ENCODE measurements at places on chromosomes 5 and 9.
A peak's percentile ranks its signal among the peaks of the same experiment; 100 is the strongest.

- DNase-seq, result no peak
These were observed 115.9 kb downstream of the CDC42SE2 start for GRCh38 chr5:131379723-131380122.

GRCh38 chr9:129410226-129410625, 210.7 kb downstream of the C9orf50 start:
- DNase-seq, result no peak

DNA sequence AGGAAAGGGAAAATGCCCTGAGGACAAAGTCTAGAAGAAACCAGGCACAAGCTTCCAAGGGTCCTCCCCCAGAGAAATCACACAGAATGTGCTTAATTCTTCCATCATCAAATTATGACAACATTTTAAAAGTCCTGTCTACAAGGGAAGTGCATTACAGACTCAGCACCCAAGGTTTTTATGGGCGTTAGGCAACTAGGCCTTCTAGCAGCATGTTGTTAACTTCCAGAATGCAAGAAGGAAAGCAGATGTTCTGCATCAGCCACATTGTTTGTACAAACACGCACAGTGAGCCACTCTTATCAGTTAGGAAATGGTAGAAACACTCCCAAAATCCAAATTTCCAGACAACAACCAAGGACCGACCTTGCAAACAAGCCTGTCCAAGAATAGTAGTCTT, 26.5 kb downstream of the SMC5 start:
- DNase-seq, result no peak

GRCh38 chr9:37410969-37411785, 11.3 kb upstream of the GRHPR start:
- no peak for DNase-seq

GRCh38 chr5:102629827-102630605, 125.1 kb upstream of the PAM start:
- DNase-seq, result no peak

DNA sequence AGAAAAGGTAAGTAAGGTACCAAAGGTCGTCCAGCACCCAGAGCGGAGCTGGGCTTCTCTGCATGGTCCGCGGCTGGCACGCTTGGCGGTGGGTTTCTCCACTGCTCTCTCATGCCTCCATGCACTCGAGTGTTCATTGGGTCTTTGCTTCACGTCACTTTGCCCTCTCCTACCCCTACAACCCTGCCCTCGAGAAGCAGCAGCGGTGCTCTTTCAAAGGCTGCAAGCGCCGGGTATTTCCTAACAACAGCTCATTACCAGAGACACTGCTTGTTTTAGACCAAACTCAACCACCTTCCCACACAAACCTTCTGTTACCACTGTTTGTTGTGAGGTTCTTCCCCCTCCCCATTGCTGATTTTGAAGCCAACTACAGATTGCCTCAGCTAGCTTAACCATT, 21.5 kb upstream of the ZBTB34 start:
- DNase-seq, result no peak

- no peak for DNase-seq
These were observed 212.5 kb downstream of the MEF2C start for GRCh38 chr5:88670461-88670860.

GRCh38 chr5:178083922-178084321, 29.4 kb upstream of the N4BP3 start:
- no peak for DNase-seq

DNA sequence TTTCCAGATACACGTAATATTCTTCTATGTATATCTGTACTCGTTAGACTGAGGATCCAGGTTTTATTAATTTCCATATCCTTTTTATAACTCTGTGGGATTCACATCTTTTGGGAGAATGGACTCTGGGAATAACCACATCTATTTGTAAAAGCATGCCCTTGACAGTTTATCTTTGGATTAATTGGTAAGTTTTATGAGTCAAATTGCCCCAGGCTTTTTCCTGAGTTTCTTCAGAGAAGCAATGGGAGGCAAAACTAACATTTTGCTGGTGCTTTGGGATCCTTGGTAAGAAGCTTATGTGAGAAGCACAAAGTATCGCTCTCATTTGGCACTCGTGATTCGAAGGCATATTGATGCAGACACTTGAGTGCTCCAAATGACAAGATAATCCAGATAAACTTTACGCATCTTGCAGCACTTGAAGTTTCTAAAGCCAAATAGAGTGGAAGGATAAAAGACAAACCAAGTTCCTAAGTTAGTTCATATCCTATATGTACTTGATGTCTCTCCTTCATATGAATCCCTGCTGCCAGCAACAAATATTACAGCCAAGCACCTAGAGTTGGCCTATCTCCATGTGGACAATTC, 324.7 kb downstream of the TLE4 start:
- DNase-seq, result no peak

DNA sequence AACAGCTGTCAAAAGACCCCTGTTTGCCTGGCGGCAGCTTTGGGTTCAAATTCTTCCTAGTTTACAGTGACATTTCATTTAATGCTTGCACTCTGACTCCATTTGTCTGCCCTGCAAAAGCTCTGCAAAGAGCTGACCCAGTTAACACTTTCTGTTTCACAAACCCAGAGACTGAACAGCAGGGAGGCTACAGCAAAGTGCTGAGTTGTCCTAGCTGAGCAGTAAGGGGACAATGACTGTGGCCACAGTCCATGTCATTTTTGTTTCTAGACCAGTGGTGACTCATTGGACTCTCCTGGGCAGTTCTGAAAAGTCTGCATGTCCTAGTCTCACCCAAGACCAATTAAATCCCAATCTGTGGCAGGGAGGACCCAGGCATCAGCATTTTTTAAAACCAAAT, 994.8 kb upstream of the WWC1 start:
- no peak for DNase-seq

GRCh38 chr5:157398305-157398704, 61.7 kb upstream of the NIPAL4 start:
- DNase-seq, result no peak

DNA sequence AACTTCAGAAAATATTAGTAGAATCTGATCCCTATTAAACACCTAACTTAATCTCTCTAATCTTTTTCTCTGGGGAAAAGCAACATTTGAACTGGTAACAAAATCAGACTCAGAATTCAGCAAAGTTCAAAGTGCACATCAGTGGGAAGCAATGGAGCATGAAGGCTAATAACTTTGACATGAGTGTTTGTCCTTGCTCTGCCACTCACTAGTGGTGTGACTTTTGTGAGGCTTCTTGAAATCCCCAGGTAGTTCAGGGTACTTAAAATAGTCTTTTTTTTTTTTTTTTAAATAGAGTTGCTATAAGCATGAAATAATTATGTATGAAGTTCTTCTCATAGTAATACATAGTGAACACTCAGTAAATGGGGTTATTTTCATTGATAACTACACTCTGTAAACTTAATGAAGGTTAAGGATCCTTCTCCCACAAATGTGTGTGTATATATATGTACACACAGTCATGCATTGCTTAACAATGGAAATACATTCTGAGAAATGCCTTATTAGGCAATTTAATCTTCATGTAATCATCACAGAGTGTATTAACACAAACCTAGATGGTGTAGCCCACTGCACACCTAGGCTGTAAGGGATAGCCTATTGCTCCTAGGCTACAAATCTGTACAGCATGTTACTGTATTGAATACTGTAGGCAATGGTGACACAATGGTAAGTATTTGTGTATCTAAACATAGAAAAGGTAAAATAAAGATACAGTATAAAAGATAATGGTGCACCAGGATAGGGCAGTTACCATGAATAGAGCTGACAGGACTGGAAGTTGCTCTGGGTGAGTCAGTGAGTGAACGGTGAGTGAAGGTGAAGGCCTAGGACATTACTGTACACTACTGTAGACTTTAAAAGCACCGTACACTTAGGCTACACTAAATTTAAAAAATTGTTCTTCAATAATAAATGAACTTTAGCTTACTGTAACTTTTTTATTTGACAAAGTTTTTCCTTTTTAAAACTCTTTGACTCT, 73.3 kb upstream of the HMHB1 start:
- DNase-seq, result no peak

- peak; percentile 76 for DNase-seq
These were observed 190.1 kb upstream of the TBC1D2 start for GRCh38 chr9:98445576-98445975.
